Tibial nerve (tissue), 4 donors: ENCODE measurements at places on chromosomes 16 and 17. TPM values are rescaled to one million over a fixed set of nuclear protein-coding genes. Genes with fewer than 3 reads are reported as not detected.

Gene LDHD
- total RNA-seq: 30.8 TPM

Gene SLC16A6
- total RNA-seq: 0.20 TPM

- DNase-seq: no peak
- no peak within 1 kb of the TSS for H3K4me3 ChIP-seq
- H3K27ac ChIP-seq: no peak within 1 kb of the TSS
- no peaks in the 10 kb centered on the region for H3K27me3 ChIP-seq
- H3K36me3 ChIP-seq: peaks cover 59% of the 10 kb centered on the region
- H3K4me1 ChIP-seq: no peaks in the 10 kb centered on the region
These were observed at the start of gene CTRL for GRCh38 chr16:67931712-67932461. CTRL (minus strand) TSS chr16:67931862; CDS start chr16:67931852, 10 bp downstream.

DNA sequence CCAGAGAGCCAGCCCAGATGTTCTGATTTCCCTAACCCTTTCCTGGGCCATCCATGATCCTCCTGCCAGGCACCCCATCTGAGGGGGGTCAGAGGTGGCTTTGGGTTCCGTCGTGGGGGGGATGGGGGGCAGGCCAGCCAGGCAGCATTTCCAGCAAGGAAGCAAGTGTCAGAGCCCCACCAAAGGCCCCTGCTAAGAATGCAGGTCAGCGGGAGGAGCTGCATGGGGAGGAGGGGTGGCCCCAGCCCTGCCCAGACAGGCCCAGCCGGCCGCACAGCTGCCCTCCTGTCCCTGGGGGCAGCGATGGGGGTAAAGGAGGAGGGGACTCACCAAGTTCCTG is 2.3 kb upstream of the SCRN2 start:
- DNase-seq: no peak
- H3K36me3 ChIP-seq: peaks cover 13% of the 10 kb centered on the region
- no peak overlapping the region for H3K27ac ChIP-seq
- no peak overlapping the region for H3K4me3 ChIP-seq
- peaks cover 42% of the 10 kb centered on the region for H3K4me1 ChIP-seq

DNA sequence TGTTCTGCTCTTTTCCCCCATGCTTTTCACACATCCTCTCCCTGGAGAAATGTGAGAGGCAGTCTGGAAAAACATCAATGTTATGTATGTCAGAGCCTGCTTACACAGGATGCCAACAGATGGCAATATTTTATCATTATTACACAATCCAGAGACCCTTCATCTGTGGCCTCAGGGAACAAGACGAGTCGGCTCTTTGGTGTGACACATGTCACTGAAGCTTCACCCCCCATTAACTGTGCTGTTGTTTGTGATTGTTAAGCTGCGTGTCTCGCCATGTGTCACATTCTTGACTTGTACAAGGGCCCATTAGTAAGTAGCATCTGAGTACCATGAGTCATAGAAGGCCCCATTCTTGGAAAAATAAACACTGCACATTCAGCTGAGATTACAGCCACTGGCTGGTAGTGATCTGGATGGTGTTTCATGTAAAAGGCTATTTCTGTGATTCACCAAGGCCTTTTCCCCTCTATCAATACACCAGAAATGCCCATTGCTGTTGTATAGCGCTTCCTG is 682.1 kb upstream of the SOX9 start:
- no peak overlapping the region for H3K4me3 ChIP-seq
- no peaks in the 10 kb centered on the region for H3K4me1 ChIP-seq
- DNase-seq: no peak
- H3K27me3 ChIP-seq: no peaks in the 10 kb centered on the region
- H3K27ac ChIP-seq: no peak overlapping the region

GRCh38 chr16:5041600-5042133 is 7.9 kb upstream of the NAGPA start:
- no peak overlapping the region for H3K4me3 ChIP-seq
- H3K27me3 ChIP-seq: no peaks in the 10 kb centered on the region
- no peak overlapping the region for H3K27ac ChIP-seq
- H3K4me1 ChIP-seq: no peaks in the 10 kb centered on the region
- H3K36me3 ChIP-seq: no peaks in the 10 kb centered on the region
